Activated CD8-positive, alpha-beta memory T cell treated with anti-CD3 and anti-CD28 coated beads for 4 hours (primary cell): ENCODE measurements at places on chromosomes 12 and 14.

DNA sequence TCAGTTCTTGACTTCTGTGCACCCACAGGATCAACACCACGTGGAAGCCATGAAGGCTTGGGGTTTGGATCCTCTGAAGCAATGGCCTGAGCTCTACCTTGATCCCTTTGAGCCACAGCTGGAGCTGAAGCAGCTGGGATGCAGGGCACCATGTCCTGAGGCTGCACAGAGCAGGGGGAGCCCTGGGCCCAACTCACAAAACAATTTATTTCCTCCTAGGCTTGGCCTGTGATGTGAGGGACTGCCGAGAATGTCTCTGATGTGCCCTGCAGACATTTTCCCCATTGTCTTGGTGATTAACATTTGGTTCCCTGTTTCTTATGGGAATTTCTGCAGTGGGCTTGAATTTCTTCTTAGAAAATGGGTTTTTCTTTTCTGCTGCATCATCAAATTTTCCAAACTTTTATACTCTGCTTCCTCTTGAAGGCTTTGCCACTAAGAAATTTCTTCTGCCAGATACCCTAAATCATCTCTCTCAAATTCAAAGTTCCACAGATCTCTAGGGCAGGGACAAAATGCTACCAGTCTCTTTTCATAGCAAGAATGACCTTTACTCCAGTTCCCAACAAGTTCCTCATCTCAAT is 288.2 kb downstream of the CCDC59 start:
- DNase-seq = no peak

DNA sequence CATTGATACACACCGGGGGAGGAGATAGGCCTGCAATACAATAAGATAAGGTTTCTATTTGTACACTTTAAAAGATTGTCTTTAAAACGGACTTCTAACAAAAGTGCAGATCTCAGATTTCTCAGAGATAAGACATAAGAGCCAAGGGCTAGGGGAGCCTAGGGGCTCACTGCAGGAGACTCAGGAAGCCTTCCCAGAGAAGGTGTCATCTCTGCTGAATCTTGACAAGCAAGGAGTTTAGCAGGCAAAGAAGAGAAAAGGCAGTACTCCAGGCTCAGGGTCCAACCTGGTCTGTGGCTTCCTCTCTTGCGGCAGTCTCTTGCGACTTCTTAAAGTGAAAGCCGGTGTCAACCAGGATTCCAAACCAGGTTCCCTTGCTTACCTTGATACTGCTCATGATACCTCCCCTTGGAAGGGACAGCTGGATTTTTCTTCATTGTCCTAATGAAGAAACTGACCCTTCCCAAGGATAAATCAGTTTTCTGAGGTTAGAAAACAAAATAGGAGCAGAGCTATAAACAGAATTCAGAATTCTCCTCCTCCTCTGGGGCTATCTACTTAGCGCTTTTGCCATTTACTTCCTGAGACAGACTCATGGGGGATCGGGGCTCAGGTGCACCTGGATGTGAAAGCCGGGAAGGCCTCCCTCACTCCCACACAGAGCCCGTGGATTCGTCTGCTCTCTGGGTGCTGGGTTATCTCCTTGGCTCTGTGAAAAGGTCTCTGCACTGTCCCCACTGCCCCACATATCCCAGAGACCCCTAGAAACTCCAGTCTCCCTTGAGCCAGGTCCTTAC is 1.7 kb upstream of the SCNN1A start:
- no peak for DNase-seq

DNA sequence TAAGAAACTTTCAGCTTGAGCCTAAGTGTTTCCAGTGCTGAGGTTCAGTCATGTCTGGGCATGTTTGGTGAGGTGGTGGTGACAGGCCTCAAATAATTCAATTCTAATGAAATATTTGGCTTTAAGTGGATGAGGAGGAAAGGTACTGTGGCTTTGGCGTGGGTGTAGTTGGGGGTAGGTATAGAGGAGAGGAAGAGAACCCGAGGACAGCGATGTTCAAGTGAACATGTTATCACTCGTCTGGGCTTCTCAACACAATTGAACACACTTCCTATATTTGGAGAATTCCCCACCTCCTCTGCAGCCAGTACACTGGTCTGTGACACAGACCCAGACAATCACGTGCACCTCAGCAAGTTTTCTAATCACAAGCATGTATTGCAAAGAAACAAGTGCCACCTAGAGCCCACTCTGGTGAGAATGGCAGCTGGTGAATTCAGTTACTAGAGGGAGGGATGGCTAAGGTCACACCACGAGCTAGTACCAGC is 53.0 kb downstream of the IFNG-AS1 start:
- DNase-seq = no peak

- no peak for DNase-seq
These were observed 33.4 kb downstream of the TMTC1 start for GRCh38 chr12:29750131-29750927.

GRCh38 chr14:56299306-56299984 is 181.2 kb downstream of the PELI2 start:
- DNase-seq = no peak
